ENCODE measurements at places on chromosomes 4 and X.
A peak's percentile ranks its signal among the peaks of the same experiment; 100 is the strongest.

GRCh38 chr4:75555294-75556164 lies at the start of gene ODAPH:
ODAPH (plus strand) TSS chr4:75556066; CDS start chr4:75556083, 17 bp downstream.
- DNase-seq = peak; percentile 3

DNA sequence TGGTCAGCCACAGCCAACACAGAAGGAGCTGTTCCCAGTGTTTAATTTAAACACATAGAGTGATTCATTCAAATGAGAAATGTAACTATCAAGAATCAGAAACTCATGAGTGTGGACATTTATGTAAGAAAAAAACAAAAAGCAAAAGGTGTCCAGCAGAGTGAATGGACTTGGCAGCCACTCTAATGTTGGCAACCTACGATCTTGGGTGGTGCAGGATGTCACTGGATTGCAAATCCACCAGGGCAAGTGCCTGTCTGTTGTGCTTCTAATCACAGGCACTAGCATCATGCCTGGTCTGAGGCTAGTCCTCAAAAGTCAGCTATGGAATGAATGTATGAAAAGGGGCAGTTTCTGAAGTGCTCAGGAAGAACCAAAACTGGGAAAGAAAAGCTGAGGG lies 277.7 kb upstream of the CLNK start:
- no peak for DNase-seq

DNA sequence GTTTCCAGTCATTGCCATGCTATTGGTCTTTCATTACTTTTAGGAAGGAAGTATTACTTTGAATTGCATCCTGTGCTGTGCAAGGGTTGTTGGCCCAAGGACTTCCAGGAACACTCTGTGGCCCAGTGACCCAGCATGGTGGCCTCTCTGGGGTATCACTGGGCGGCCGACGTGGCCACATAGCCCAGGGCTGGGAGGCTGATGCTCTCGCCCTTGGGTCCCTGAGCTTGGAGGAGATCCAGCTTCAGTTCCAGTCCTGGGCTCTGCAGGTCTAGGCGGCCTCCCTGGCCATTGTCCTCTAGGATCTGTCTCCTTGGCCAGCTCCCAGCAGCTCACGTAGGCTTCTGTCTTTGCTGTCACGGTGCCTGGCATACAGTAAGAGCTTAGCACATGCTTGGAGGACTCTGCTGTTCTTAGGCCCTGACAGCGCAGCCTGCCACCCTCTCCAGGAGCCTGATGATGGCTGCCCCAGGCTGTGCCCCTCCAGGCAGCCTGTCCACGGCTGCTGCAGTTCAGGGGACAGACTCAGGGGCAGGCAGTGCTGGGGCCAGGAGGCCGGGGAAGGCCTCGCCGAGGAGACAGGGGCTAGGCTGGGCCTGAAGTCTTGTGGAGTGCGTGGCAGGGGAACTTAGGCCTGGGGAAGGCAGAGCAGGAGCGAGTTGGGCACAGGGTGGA lies 42.2 kb downstream of the SORCS2 start:
- no peak for DNase-seq

- no peak for DNase-seq
These were observed 234.3 kb downstream of the SCFD2 start for GRCh38 chr4:53131562-53131925.

- DNase-seq = no peak
These were observed 70.9 kb downstream of the PDHA2 start for GRCh38 chr4:95910749-95911148.

DNA sequence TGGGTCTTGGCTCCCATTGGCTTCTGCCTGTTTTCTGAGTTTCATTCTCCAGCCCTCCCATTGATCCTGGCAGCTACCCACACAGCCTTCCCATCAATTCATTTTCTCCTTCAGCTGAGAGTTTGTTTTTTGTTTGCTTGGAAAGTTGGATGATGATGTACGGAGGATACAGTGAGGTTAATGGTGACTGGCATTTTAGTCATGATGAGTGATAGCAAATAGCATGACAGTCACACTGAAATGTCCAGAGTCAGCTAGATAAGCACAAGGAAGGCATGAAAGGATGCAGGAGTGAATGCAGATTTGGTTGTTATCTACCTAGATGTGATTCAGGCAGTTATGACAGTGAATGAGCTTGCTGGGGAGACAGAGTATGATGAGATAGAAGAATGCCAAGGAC lies 30.6 kb upstream of the LCORL start:
- no peak for DNase-seq

- no peak for DNase-seq
These were observed 533.7 kb downstream of the SPOCK3 start for GRCh38 chr4:166700592-166700991.

DNA sequence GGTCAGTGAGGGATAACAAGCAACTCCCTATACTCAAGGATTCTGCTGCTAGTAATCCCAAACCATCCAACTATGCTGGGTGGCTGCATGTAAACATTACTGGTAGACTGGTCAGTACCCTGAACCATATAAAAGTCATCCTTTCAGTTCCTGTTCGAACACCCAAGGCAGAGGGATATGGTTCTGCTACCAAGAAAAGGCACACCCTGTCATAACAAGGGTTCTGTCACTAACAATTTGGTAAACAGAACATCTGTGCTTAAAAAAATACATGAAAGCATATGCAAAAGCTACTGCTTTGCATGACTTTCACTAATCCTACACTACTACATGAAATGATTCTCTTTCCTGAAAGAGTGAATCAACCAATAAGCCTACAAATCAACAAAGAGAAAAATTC lies 76.8 kb upstream of the MCF2 start:
- no peak for DNase-seq

GRCh38 chr4:139763205-139763604 lies 97.6 kb downstream of the MGST2 start:
- no peak for DNase-seq

- DNase-seq = no peak
These were observed 33.3 kb downstream of the BBS12 start for GRCh38 chr4:122765692-122766352.

GRCh38 chr4:101178731-101179130 lies 168.6 kb downstream of the PPP3CA start:
- no peak for DNase-seq

DNA sequence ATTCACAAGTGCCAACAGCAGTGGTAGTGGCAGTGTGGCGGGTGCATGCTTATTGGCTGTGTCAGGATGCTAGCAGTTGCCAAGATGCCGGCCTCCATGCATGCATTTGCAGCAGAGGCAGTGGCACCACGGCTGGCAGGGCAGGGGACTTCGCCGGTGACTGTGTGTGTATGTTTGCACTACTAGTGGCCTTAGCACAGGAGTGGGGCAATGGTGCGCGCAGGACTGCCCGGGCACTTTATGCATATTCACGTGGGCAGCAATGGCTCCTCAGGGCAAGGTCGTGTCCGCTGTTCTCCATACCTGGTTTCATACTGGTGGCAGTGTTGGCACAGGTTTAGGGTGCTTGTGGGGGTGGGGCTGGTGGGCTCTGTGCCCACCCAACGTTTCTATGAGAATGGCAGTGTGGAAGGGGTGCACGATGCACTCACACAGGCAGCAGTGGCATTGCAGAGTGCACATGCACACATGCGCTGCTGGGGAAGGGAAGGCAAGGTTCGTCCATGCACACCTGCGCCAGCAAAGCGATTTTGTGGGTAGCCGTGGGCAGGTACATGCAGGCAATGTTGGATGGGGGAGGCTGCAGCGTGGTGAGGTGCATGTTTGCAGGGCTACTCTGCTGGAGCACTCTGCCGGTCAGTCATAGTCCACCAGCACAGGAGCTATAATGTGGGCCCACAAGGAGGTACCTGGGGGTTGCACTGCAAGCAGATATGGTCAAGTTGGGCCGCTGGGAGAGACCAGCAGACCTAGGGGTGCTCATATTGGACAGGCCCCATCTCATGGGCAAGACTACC lies 338.9 kb upstream of the TECRL start:
- no peak for DNase-seq

- no peak for DNase-seq
These were observed 22.9 kb upstream of the TADA2B start for GRCh38 chr4:7020290-7020689.

- no peak for DNase-seq
These were observed 165.3 kb upstream of the RPS6KA3 start for GRCh38 chrX:20432048-20432447.

GRCh38 chrX:52923781-52924241 lies 26.7 kb downstream of the FAM156B start:
- no peak for DNase-seq

GRCh38 chr4:7539659-7540058 lies 104.9 kb upstream of the PSAPL1 start:
- DNase-seq = peak; percentile 27

DNA sequence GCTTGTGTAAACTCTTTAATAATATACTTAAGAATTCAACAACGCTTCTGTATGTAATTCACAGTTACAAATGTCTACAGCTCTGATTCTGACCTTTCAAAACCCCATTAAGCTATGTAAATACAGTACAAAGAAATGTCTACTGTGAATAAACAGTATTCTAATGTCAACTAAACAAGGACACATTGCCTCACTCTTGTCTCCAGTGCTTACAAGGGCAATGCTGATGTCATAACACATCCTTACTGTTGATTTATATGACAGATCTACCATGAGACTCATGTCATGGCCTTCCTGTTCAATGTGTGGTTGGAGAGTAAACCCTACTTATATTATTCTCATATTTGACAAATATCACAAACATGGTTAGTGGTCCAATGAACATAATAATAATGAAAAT lies 256.1 kb upstream of the ADGRL3 start:
- no peak for DNase-seq

- DNase-seq = no peak
These were observed 18.4 kb upstream of the CWH43 start for GRCh38 chr4:48967631-48968030.

- no peak for DNase-seq
These were observed 6.5 kb downstream of the CRLF2 start for GRCh38 chrX:1205681-1206611.

- no peak for DNase-seq
These were observed 171.1 kb downstream of the LARP7 start for GRCh38 chr4:112808001-112808400.
